NCI-H1092 (cell line): ENCODE measurements at places on chromosomes 4 and X.

GRCh38 chr4:139540161-139540560 lies 15.9 kb downstream of the SETD7 start:
- no peak for DNase-seq

- no peak for DNase-seq
Measured at GRCh38 chr4:6710282-6710681, 617 bp upstream of the MRFAP1L1 start.

DNA sequence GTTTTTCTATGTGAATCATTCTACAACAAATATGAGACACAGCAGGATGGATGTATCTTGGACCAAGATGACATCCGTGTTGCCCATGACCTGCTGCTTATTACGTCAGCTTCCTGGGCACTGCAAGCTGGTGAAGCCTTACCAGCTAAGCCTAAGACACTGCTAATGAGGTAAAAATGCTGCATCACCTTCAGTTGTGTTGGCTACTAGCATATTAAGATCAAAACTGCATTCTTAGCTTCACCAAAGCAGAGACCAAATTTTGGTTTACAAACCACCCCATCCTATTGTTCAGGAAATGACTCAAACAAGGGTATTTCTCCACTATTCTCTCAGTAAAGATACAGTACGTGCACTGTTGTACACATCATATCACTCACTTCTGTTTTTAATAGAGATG lies 50.3 kb downstream of the MAML3 start:
- DNase-seq: no peak

DNA sequence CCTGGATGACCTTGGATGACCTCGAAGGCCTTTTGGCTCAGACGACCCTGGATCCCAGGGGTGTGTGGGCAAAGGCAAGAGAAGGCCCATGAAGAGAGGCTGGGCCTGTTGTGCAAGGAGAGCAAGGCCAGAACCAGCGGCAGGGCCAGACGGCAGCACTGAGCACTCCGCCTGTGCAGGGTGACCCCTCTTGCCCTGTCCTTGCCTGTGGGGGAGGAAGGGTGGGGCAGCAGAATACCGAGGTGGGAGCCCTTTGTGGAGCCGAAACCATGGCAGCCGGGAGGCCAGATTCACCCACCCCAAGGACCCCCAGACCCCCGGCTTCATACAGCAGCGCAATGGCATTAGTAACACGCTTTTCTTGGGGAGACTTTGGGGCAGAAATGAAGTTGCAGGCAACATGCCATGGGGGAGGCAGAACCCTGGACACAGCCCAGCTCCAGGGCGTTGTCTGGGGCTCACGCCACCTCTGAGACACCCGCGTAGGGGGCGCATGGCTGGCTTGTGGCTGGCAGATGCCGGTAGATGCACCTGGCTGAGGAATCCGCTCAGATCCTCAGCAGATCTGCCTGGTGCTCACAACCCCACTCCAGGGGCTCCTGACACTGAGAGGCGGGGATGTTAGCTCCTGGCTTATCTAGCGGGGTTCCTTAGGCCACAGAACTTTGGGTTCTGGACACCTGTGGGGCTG lies 114.5 kb downstream of the FAM53A start:
- DNase-seq: no peak

DNA sequence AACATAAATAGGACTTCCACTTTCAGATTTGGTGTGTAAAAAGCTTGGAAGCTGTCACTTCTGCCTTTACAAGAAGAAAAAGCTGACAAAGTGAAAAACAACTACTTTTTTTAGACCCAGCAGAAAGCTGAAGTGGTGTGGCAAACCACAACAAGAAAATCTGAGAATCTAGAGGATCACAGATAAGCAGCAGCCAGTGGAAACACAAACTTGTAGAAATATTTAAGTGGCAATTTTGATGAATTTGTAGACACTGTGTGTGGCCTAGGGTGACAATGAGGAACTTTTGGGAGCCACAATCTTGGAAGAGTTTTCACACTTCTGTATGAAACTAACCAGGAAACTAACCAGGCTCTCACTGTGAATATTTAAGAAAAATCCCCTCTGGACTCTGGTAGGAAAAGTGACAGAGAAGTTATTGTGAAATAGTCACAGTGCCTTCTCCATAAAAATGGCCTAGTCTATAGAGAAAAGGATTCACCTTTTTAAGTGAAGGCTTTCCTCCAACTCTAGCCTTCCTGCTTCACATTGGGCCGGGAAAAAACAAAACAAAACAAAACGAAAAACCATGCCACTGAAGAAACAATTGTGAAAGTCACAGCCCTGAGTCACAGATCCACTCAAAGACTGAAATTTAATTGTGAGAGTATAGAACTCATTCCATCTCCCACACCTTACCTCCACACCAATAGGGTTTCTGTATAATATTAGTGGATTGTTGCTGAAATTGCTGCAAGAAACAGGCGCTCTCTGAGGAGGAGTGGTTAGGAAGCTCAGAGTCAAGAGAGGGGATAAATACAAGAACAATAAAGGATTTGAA lies 26.7 kb upstream of the GUCY1A1 start:
- DNase-seq: no peak

- no peak for DNase-seq
Measured at GRCh38 chr4:105280338-105281123, 133.9 kb downstream of the TET2 start.

DNA sequence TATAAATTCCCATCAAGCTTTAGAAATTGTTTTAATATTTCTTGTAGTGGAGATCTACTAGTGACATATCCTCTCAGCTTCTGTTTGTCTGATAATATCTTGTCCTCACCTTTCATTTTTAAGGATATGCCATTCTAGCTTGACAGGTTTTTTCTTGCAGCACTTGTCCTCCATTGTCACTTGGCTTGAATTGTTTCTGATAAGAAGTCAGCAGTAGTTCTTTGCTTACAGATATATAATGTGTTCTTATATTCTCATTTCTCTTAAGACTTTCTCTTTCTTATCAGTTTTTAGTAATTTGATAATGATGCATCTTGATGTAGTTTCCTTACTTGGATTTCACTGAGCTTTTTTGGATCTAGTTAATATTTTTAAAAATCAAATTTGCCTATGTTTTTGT lies 120.6 kb upstream of the NUDT6 start:
- DNase-seq: no peak

- DNase-seq: no peak
Measured at GRCh38 chr4:146643812-146644401, 5.2 kb downstream of the POU4F2 start.

DNA sequence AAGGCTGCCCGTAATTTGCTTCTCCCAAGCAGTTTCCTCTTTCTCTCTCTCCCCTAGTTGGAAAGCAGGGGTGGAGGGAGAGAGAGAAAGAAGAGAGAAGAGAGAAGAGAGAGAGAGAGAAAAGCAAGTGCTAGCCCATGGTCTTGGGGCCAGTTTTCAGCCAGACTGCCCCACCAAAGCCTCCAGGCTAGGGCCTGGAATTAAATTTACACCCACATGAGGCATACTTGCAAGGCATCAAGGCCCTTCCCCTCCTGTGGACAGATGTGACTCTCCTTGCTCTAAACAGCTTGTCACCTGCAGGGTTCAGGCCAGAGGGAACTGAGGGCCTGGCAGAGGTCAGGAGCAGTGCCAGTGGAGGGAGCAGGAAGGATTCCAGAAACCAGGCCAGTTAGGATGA lies 1.7 kb upstream of the CXCR3 start:
- DNase-seq: no peak

DNA sequence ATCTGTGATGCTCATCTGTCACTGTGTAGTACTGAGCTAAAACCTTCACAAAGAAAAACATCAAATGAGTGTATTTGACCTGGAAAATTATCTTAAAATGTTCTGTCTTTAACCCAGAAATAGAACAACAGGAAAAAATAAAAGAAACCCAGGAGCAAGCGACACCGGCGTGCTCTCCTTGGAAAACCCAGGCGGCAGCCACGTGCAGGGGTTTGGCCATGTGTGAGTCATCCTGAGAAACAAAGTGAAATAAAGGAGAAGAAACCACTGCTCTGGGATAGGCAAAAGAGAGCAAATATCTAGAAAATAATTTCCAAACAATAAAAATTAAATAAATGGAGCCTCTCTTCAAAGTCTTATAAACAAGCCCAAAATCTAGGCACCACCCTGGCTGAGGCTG lies 20.0 kb upstream of the TMEM128 start:
- DNase-seq: no peak

DNA sequence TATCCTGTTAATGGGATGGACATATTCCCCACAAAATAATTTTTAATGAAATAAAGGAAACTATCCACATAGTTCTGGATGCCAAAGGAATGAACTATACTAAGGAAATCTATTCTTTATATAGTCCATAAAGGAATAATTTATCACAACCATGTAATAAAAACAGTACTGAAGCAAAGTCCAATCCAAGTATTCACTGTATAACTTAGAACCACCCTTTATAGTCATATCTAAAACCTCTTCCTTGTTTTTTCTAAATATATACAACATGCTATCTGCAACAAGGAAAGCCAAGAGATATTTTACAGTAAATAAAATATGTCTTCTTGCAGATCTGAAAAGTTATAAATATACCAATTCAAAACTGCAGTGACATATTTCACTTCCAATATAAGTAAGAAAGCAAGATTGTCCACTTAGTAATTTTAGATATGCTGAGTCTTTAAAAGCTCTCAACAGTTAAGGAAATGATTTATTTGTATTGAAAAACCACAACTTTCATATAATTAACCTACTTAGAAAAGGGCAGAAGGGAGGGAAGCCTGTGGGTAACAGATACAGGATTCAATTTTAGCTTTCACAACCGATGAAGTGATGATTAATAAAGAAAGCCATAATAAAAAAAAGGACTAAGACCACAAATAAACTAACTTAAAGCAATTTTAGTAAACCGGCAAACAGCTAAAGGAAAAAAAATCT lies 8.0 kb downstream of the NR3C2 start:
- DNase-seq: no peak

- DNase-seq: no peak
Measured at GRCh38 chr4:153276971-153277370, 67.5 kb upstream of the MND1 start.

DNA sequence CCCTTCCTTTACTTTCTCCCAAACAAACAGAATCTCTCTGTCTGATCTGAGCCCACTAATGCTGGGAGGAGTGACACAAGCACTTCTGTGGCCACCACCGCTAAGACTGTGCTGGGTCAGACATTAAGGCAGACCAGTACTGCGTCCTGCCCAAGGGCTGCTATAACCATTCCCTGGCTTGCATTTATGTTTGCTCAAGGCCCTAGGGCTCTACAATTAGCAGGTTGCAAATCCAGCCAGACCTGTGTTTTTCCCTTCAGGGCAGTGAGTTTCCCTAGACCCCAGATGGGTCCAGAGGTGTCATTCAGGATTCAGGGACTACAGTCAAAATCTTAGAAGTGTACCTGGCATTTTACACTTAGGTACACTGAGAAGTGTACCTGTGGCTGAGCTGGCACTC lies 89.7 kb downstream of the SPANXN4 start:
- no peak for DNase-seq

GRCh38 chr4:172253409-172253808 lies 440.2 kb downstream of the GALNTL6 start:
- no peak for DNase-seq

GRCh38 chr4:2461246-2461960 lies 7.5 kb upstream of the RNF4 start:
- DNase-seq: no peak

GRCh38 chr4:2587213-2587823 lies 50.9 kb downstream of the FAM193A start:
- DNase-seq: no peak

- DNase-seq: no peak
Measured at GRCh38 chr4:77248805-77249204, 91.8 kb downstream of the CCNG2 start.

DNA sequence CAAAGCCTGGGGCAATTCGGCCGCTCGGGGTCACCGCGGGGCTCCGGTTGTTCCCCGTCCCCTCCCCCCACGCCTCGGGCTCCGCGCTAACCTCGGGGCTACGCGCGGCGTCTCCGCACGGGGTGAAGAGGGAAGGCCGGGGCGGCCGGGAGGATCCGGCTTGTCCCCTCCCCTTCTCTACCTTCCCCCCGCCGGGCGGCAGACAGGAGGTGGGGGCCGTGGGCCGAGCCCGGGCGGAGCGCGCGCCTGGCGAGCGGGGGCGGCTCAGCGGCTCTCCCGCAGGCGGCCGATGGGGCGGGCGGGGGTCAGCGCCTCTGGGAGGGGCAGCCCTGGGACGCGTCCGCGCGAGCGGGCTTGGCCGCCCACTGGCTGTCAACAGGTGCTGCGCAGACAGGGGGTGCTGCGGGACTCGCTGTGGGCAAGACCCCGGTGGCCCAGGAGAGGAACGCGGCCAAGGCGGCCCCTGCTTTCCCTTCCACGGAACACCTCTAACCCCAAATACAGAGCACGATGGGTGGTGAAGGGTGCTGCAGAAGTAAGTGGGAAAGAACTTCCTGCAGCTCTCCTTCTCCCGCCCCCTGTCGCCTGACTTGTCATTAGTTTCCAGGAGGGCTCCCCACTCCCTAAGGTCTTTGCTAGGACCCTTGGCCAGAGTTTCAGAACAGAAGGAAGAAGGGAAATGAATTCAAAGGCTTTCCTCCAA lies at the start of gene PDGFC:
Gene PDGFC, minus strand, starts transcription at position 124 of the 703 bp plus-strand sequence. CDS start 896 bp downstream, outside the sequence.
- DNase-seq: peak; percentile 21

DNA sequence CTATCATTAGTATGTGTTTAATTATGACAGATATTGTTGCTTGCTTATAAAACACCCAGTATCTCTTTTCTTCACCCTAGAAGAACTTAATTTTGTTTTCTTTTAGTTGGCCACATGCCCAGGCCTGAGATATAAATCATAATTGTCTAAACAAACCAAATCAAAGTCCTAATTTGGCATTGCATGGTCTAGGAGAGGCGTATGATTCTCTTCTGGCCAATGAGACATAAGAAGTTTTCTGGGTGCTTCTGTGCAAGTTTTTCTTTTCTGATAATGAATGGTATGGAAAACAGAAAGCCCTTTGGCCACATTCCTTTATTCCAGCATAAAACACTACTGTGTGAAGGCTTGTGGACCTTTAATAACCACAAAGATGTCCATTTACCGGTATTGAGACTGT lies 192.9 kb upstream of the CTSO start:
- DNase-seq: no peak

DNA sequence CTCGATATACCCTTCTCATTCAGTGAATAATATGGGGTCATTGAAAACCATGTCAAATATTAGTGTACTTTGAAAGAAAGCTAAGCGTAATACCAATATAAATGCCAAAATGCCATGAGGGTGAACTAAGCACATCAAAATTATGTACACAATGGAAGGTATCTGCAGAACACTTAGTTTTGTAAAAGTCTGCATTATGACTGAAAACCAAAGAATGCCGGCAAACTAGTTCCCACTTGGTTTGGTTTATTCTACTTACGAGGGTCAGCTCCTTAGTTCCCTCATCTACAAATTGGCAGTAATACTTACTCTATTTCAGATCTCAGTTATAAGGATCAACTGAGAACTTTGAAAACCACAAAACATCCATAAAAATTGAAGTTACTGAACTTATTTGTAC lies 27.3 kb downstream of the RPS6KA6 start:
- DNase-seq: no peak

GRCh38 chr4:151946718-151947117 lies 185.9 kb upstream of the GATB start:
- DNase-seq: no peak

GRCh38 chrX:150099316-150099715 lies 161.0 kb upstream of the EOLA2 start:
- no peak for DNase-seq

- DNase-seq: no peak
Measured at GRCh38 chr4:31422006-31422405, 701.8 kb downstream of the PCDH7 start.
